ENCODE measurements at places on chromosomes 12 and 14.
A peak's percentile ranks its signal among the peaks of the same experiment; 100 is the strongest.

DNA sequence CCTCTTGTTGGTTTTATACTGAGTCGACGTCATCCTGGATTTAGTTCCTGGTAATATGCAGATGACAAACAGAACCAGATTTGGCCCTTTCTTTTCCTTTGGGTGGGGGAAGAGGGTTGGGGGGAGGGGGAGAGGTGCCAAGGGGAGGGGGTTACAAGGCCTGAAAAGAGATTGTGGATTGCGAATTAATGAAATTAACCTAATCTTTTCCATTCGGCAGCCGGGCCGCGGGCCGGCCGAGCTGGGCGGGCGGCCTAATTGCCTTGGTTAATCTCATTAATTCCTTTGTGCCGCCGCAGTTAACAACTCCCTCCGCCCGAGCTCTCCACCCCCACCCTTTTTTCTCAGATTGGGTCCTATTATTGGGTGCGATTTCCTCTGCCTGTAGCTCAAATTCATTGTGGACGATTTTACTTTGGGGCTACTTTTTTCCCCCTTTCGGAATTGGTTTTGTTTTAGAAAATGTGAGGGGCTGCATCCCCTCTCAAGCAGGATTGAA lies 387 bp upstream of the GSC start:
- DNase-seq, result no peak

GRCh38 chr14:91317381-91318308 lies 73.1 kb upstream of the GPR68 start:
- DNase-seq, result peak; percentile 88

DNA sequence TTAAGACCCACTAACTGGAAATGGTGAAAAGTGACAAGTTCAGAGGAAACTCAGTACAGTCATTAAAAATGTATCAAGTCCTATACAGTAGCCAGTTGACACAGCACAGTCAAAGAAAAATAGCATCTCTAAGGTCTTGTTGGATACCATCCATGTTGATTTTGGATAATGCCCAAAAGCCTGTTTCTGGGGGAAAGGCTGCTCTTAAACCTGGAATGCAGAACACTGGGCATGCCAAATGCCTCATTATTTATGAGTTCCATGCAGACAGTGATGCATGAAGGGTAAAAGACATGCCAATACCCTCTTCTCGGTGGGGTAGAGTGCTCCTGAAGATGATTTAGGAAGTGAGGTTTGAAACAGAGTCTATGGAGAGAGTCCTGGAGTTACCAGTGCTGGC lies 29.6 kb downstream of the KCNK13 start:
- no peak for DNase-seq

DNA sequence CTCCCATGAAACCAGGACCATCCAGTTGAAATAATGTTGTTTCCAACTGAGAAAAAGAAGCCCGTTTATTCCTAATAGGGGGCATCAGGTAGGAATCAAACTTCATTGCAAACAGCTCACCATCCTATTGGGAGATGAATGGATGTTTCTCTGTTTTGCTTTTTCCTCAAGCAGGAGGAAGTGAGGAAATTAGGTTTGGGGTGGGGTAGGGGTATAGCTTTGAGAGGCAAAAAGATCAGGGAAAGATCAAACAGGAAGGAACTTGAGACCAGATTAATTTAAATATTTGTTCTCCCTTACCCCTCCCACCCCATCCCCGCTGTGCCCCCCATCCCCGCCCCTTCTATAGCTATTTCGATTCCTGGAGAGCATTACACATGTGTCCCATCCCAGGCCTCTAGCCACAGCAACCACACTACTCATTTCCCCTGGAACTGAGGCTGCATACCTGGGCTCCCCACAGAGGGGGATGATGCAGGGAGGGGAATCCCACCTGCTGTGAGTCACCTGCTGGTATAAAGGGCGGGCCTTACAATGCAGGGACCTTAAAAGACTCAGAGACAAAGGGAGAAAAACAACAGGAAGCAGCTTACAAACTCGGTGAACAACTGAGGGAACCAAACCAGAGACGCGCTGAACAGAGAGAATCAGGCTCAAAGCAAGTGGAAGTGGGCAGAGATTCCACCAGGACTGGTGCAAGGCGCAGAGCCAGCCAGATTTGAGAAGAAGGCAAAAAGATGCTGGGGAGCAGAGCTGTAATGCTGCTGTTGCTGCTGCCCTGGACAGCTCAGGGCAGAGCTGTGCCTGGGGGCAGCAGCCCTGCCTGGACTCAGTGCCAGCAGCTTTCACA lies at the start of gene IL23A:
TSS of gene IL23A (plus strand) at position 577 of the 850 bp plus-strand sequence. CDS start at position 738, 161 bp downstream.
- peak; percentile 90 for DNase-seq

DNA sequence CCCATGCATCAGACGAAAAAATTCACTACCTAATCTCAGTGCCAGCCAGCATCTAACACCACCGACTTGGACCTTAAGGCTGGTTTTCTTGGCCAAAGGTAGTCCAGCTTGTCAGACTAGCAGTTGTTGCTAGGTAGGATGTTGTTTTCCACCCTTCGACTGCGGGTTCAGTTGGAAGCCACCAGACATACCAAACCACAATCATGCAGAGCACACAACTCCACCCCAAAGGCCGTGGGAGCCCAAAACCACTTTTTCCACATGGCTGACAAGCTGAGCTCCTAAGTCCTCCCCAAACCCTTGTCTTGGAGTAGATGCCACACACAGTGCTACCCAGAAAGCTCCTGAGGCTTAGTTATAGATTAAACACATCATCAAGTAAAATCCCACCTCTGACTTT lies 46.8 kb downstream of the LRIG3 start:
- no peak for DNase-seq

DNA sequence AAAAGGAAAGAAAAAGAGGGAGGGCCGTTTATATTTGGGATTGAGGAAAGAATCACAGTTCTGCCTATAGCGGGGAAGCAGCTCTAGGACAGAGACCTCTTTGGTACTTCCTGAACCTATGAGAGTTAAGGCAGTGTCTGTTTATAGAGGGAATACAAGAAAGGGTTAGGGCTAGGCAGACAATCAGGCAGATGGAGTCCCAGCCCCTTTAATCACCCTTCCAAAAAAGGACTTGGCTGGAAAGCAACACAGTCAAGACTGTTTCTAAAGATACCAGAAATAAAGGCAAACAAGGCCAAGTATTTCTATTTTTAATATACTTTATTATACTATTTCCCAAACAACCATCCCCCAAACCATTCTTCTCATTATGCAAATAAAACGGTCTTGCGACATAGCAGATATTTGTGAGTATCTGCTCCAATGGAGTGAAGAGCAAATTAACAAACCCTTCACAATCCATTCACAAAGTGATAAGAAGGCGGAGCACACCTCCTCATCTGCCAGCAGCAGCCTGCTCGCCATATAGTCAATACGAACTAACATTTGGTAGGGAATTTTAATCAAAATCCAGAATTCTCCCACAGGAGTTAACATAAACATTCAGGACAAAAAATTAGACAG lies 697 bp upstream of the GRIP1 start:
- no peak for DNase-seq

- DNase-seq, result no peak
Measured at GRCh38 chr14:72118841-72119240, 186.6 kb downstream of the RGS6 start.

DNA sequence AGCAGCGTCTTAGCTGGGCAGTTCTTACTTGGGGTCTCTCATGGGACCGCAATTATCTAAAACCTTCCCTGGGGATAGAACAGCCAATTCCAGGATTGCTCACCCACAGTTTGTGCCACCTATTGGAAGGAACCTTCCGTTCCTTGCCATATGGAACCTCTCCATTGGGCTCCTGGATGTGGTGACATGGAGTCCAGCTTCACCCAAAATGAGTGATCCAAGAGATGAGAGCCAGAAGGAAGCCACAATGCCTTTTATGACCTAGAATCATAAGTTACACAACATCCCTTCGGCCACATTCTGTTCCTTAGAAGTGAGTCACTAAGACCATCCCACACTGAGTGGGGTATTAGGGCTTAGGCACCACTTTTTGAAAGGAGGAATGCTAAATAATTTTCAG lies 164.4 kb downstream of the FBXL14 start:
- no peak for DNase-seq

DNA sequence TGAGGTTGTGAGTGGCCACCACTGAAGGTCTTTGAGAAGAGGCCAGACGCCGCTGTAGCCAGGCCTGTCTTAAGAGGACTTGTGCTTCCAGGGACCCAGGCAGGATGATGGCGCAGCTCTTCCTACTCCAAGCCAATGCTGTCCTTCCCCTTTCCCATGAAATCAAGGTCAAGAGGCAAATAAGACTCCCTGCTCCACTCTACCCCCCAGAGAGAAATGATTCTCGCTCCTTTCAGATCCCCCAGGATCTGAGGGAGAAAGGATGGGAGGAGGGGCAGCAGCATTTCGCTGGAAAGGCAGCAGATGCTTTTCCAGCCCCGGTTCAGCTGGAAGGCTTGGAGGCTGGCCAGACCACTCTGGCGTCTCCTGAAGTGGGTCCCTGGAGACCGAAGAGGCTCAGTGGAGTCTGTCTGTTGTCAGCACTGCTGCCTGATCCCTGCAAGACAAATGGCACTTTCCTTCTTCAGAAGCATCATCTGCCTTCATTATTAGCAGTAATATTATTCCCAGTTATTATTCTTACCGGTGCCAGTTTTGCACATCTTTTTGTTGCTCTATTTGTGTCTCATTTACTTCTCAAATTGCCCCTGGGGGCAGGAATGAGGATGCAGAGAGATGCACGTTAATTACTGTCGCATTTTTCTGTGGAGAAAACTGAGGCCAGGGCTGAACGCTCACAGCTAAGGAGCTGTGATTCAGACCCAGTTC lies 51.4 kb downstream of the C14orf132 start:
- no peak for DNase-seq

DNA sequence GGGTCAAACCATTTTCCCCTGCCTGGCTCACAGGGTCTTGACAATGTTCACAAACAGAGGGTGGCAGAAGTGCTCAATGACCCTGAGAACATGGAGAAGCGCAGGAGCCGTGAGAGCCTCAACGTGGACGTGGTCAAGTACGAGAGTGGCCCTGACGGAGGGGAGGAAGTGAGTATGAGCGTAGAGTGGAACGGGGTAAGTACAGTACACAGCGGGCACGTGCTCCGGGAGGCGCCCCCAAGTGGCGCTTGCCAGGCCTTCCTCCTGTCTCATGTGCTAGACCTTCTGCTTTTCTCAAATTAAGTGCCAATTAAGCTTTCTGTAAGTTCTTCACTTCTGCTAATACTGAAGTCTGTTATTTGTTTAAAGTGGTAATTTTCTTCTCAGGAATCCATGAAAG lies 35.9 kb downstream of the XRCC3 start:
- DNase-seq, result peak; percentile 55

- peak; percentile 64 for DNase-seq
Measured at GRCh38 chr12:57844709-57845477, 1.6 kb downstream of the CTDSP2 start.

All from activated T-cell treated with anti-CD3 and anti-CD28 coated beads, Interleukin-2, amount 50 U/mL, for 48 hours (primary cell).